ENCODE measurements at places on chromosomes 7 and 10.

DNA sequence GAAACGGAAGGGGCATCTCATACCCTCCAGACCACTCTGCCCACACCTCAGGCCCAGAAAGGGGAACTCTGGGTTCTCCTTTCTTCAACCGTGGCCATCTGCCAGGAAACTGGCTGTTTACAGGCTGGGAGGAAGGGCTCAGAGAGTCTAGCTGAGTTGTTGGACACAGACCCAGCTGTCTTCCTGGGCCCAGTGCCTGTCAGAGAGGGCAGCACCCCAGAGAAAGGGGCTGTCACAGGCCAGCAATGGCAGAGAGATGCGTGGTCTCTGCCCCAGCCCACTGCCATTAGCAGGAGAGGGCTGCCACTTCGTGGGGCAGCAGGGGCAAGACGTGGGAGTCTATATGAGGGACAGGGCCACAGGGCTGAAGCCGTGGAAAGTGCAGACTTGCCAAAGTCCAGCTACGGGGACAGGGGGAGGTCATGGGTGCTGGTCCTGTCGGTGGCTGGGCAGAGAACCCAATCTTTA lies 11.0 kb downstream of the GRID1 start:
- no peak for DNase-seq

DNA sequence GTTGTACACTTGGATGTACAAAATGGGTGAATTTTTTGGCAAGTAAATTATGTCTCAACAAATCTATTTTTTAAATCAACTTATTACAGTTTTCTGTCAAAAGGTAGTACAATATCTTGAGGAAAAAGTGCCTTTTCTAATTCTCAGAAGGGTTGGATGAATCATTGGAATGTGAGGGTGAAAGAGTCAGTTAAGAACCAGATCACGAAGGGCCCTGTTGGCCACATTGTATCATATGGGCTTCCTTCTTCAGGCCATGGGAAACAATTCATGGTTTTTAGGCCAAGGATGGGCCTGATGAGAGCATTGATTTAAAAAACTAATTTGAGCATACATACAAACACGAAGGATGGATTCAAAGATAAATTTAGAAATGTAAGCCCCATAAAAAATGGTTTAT lies 503.7 kb downstream of the TNS3 start:
- DNase-seq: no peak

DNA sequence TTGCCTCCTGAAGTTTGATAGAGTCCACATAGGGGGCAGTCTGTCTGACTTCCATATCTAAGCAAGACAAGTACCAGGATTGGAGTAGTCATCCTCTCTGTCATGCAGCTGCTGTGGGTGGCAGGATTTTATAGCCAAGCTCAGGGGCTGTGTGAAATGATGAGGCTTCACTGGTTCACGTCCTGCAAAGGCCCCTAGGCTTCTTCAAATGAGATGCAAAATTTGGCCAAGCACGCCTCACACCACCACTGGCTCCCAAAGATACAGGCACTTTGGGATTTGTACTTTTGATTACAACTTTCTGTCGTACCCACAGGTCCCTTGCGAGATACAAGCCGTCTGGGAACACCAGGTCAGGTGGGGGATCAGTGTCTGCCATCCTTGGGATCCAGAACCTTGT lies 67.1 kb downstream of the WDFY4 start:
- DNase-seq: no peak

DNA sequence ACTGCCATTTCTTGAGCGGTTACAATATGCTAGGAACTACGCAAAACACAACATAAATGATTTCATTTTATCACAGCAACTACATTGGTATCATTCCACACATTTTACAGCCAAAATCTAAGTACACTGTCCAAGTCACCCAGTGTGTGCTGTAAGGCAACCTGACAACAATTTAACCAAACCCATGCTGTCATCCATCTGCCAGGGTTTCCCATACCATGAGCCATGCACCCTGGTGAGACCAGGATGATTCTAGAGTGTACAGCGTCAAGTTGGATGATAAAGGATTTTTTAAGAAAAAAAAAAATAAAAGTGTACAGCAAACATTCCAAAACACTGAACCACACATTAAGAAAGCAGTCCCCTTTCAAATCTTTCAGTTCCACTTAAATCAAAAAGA lies 52.9 kb downstream of the PIK3AP1 start:
- DNase-seq: no peak

- no peak for DNase-seq
Measured at GRCh38 chr7:78787854-78788253, 665.6 kb downstream of the MAGI2 start.

DNA sequence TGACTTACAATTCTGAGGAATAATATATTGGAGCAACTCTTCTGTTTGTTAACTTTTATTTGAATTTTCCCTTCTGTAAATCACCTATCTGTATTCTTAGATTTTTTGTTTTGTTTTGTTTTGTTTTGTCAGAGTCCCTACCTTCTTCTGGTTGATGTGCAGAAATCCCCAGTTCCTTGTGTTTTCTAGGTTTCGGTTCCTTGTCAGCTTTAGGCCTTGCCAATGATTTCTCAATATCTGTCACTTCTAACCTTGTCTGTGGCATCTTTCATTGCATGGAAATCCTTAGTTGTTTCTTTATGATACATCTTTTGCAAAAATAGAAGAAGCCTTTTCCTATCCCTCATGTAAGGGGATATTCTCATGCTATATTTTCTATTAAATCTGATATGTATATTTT lies 21.7 kb upstream of the ST8SIA6 start:
- no peak for DNase-seq

- no peak for DNase-seq
Measured at GRCh38 chr10:101768791-101769170, 7.1 kb downstream of the FGF8 start.

DNA sequence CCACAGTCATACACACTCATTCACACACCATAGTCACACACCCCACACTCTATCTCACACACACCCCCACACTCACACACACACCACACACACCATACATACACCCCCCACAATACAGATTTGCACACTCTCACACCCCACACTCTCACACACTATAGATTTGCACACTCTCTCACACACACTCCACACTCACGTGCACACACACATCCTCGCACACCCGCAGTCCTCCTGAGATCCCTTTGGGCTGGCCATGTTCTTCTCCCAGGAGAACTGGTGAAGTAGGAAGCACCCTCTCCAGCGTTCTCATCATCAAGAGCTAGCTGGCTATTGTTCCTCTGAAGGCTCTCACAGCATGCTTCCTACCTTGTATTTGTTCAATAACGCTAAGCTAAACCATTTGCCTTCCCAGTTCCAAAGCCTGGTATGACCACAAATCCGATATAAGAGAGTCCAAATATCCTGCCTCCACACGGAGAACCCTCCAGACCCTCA lies 86.2 kb downstream of the HECW1 start:
- DNase-seq: no peak

DNA sequence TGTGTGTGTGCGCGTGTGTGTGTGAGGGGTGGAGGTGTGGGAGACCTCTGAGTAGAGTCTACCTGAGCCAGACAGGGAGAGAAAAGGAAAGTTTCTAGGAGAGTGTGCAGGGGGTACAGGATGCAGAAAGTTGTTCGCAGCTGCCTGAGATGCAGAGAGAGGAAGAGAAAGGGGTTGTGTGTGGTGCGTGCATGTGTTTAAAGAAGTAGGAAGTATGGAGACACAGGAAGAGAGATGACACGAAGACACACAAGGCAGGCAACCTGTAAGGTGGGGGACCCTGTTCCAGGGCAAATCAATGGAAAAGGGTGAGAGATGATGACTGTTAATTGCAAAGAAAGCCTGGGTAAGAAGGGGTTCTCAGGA lies 52.2 kb downstream of the C10orf105 start:
- no peak for DNase-seq

DNA sequence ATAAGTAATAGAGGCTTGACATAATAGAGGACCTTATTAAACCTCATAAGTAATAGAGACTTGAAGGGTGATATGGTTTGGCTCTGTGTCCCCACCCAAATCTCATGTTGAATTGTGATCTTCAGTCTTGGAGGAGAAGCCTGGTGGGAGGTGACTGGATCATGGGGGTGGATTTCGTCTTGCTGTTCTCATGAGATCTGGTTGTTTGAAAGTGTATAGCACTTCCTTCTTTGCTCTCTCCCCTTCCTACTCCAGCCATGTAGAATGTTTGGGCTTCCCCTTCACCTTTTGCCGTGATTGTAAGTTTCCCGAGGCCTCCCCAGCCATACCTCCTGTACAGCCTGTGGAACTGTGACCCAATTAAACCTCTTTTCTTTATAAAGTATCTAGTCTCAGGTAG lies 8.6 kb downstream of the KIFBP start:
- DNase-seq: no peak

GRCh38 chr7:79211724-79212123 lies 241.7 kb downstream of the MAGI2 start:
- no peak for DNase-seq

DNA sequence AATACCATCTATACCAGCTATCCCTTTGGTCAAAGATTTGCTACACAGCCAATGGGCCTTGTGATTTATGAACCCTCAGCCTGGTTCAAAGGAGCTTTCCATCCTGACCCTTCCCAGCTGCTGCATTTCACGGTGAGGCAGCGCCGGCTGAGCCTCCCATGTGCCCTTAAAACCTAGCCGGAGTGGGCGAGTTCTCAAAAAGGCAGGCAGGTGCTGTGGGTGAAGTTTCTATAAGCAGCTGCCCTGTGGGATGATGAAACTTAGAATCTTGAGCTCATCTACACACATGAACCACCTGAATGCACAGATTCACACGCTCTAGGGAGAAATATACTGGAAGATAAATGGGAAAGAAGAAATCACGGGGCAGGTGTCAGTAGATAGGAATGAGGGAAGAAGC lies 224.7 kb downstream of the MLLT10 start:
- no peak for DNase-seq

- peak; percentile 26 for DNase-seq
Measured at GRCh38 chr7:20651960-20652544, 36.6 kb downstream of the ABCB5 start.

- peak; percentile 24 for DNase-seq
Measured at GRCh38 chr7:101232141-101232850, 5.3 kb downstream of the CLDN15 start.

DNA sequence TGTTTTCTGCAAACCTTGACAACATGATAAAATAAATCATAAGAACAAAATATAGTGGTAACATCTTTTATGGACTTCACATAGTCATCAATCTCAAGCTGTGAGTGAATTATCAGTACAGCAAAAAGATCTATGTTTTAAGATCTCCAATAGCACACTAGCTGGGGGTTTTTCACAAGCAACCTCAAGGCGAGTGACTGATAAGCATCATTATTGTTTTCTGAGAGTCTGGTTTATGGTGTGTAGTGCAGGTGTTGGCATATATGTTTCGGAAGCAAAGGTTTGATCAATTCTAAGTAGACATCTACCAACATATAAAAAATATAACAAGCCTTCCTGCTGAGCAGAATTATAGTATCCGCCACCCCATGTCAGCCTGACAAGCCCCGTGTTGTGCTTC lies 403.8 kb upstream of the MGMT start:
- DNase-seq: no peak

DNA sequence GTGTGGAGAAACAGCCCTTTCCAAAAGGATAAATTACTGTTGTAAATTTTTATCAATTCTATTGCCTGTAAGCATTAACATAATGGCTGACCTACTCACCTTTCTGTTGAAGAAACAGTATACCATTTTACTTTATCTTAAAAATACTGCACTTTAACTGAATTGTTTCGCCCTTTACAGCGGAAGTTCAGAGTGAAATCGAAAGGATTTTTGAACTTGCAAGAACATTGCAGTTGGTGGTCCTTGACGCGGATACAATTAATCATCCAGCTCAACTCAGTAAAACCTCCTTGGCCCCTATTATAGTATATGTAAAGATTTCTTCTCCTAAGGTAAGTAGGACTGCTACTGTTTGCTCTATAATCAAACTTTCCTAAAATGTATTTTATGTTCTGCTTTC lies 117.5 kb downstream of the NSUN6 start:
- DNase-seq: no peak

DNA sequence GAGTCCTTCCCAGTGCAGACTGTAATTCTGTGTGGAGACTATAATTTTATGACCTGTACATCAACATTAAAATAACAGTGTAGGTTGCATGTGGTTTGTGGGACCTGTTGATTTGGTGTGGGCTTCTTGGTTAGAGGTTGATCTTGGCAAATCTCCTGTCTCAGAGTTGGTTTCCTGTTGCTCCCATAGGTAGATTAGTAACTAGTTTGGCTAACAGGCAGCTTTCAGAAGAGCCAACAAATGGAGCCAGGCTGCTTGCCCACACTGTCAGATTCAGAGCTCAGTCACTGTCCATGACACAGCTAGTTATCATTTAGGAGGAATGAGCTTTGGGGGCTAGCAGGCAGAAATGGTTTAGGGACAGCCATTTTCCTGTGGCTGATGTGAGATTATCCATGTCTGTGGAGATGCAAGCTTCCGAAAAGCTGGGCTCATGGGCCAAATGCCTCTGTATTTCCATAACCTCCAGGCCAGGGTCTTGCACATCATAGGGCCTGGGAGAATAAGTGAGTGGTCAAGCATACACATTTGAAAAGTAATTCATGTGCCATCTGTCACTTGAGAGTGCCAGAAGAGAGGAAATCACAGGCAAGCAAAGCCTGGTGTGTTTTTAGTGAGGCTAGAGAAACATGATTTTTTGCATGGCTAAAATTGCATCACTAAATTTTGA lies 33.4 kb downstream of the CCM2 start:
- DNase-seq: peak; percentile 68

- DNase-seq: peak; percentile 62
Measured at GRCh38 chr7:79340212-79340611, 113.3 kb downstream of the MAGI2 start.

GRCh38 chr7:75993689-75994387 lies 557 bp downstream of the TMEM120A start:
- DNase-seq: peak; percentile 71

DNA sequence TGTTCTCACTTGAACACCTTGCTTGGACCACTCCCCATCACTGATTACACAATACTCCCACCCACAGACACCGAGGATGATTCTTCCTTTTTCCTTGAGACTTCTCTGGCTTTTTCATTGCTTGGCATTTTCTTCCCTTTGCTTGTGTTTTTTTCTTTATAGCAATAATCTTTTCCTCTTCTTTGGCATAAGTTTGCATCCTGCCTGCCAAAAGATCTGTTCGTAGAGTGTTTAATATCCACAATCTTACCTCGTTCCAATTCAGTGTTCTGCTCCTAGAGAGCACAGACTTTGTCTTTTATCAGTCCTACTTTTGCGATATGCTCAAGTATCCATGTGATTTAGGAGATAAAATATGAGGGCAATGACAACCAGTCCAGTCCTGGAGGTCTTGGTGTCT lies 303.3 kb upstream of the CDC14C start:
- DNase-seq: no peak

- no peak for DNase-seq
Measured at GRCh38 chr10:112655722-112656121, 208.7 kb downstream of the VTI1A start.

GRCh38 chr7:127911968-127912511 lies 119.2 kb downstream of the LRRC4 start:
- no peak for DNase-seq

- DNase-seq: no peak
Measured at GRCh38 chr10:42548254-42548653, 90.1 kb downstream of the ZNF33B start.

- DNase-seq: no peak
Measured at GRCh38 chr7:141738592-141739013, 445 bp downstream of the SSBP1 start.

Measured in astrocyte of the hippocampus (primary cell).